Stimulated activated CD4-positive, alpha-beta T cell treated with anti-CD3 and anti-CD28 coated beads, Interleukin-1b, Interleukin-23, amount 100 ng/mL, for 24 hours (primary cell): ENCODE measurements at places on chromosomes 16 and 17.

- DNase-seq, result no peak
These were observed 114.5 kb downstream of the RMI2 start for GRCh38 chr16:11459722-11460121.

DNA sequence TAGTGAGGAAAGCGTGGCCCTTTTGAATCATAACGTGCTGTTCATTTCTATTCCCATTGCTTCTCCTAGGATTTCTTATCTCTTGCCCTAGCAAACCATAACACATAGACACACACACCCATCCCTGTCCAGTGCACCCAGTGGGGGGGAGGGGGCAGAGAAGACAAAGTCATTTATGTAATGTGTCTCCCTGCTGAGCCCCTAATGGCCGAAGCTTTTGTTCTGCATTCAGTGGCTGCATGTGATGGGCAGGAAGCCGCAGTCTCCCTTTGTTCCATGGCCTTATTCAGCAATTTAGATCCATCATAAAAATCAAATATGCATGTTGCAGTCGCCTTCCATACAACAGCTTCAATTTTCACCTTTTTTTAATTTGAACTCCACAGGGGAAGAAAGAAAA is 325.4 kb downstream of the ZFHX3 start:
- no peak for DNase-seq

GRCh38 chr16:79587897-79588296 is 12.6 kb downstream of the MAF start:
- DNase-seq, result no peak

DNA sequence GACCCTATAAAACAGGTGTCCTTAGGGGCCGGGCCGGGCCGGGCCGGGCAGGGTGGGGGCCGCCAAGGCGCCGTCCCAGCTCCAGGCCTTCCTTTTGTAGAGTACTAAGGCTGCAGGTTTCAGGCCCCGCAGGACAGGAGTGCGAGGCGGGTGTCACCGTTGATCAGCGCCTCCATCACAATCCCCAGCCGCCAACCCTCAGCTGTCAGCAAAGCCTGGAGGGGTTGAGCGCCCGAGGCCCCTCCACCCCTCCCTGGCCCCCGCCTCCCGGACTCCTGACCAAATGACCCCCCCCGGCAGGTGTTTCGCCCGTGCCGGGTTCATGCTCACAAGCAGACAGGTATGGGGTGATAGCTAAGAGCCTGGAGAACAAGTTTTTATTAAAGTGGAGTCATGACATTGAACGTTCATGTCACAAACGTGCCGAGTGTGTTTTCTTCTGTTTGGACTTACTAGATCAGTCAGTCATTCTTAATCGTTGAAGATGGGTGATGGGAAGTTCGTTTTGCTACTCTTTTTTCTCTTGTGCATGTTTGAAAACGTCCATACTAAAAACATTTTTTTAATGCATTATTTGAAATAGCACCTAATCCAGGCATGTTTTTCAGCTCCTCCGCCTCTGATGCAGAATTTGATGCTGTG is 534 bp downstream of the ARL2BP start:
- no peak for DNase-seq

GRCh38 chr17:32386844-32387243 is 36.9 kb downstream of the ZNF207 start:
- DNase-seq, result no peak

DNA sequence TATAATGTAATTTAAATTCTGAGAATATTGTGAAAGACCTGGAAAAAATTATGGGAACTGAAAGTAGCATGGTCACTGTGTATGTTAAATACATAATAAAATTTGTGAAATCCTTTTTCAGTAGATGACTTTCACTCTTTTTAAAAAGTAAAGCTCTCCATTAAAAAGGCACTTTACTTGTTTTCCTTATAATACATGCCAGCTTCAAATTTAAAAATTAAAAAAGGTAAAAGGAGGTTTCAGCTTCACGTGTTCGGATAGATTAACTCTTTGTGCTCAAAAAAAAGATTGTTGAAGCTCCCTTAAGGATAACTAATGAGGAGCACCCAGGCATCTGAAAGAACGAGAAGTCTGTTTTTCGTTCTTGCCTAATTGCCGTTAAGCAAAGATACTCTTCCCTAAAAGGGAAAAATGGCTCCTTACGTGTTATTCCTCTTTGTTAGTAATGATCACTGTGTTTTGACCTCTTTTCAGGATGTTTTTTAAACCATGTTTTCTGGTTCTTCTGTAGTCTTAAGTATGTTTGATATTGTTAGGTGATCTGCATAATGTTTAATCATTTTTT is 87.8 kb downstream of the TUBD1 start:
- DNase-seq, result no peak

DNA sequence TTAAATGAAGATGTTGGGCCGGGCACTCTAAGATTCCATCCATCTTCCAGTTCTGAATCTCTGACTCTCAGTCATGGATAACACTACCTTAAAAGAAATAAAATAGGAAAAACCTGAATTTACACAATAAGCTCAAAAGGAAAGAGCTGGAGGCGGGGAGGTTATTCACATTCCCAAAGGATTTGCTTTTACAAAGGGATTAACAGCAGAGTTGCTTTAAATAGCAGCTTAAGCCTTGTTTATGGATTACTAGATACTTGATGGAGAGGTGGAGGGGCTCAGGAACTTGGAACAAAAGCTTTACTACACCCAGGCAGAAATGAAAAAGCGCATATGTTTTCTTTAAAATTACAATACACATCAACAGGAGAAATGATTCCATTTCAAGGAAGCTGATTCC is 84.5 kb downstream of the XYLT1 start:
- DNase-seq, result no peak

GRCh38 chr16:84888450-84888849 is 68.7 kb downstream of the CRISPLD2 start:
- no peak for DNase-seq

DNA sequence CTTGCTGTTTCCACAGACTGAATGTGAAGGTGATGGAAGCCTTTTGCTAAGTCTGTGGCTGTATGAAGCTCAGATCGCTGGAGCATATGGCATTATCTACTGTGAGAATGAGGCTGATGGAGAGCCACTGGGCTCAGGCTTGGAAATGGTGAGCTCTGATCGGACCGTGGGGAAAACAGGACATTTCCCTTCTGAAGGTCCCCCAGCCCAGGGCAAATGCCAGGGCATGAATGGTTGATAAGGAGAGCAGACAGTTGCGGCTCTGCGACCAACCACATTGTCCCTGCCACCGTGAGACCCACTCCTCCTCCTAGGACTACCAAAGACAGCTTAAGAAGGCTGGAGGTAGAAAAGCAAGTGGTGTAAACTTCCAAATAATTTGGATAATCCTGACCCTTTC is 4.7 kb upstream of the CUEDC1 start:
- no peak for DNase-seq
